G401 (cell line): ENCODE measurements at places on chromosomes 5 and 9. TPM values are rescaled to one million over a fixed set of nuclear protein-coding genes. Genes with fewer than 3 reads are reported as not detected.

The MYOT gene
- total RNA-seq, result not detected in 2 replicates

The FUT7 gene
- not detected in 2 replicates for total RNA-seq

- DNase-seq, result no peak
Measured at GRCh38 chr5:172303572-172304335, 20.2 kb upstream of the UBTD2 start.

- peak; percentile 34 for DNase-seq
Measured at GRCh38 chr5:151450605-151451004, 3.2 kb downstream of the SLC36A1 start.

GRCh38 chr5:111158105-111158744 is 66.0 kb upstream of the CAMK4 start:
- peak; percentile 92 for DNase-seq

- no peak for DNase-seq
Measured at GRCh38 chr5:79420248-79420647, 93.7 kb downstream of the HOMER1 start.

- DNase-seq, result no peak
Measured at GRCh38 chr5:39648848-39649227, 224.1 kb upstream of the DAB2 start.

DNA sequence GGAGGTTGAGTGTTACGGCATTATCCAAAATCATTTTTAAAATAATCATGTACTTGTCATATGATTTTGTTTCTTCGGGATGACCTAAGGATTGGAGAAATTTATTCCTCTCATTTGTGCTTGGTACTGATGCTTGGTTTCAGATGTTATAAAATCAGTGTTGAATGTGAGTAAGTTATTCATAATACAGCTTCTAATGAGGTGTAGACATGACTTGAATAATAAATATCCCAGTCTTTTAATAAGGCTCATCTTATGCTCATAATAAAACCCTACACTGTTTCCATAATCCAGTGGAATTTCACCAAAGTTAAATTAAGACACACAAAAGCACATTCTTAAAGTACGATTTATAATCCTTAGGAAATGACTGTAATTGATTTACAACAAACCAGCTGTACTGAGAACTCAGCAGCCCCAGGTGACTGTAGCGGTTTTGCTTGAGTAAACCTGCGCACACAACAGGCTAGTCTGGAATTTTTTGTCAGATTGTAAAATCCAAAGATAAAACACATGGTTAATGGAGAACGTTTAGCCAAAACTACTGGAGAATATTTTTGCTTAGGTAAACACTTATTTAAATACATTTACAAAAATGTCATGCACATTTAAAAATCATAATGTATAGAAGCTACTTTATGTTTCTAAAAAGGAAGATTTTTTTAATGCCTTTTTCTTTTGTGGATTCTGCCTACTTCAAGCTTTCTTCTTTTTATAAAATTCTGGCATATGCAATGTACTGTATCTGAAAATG is 609.8 kb upstream of the GRAMD2B start:
- no peak for DNase-seq

- no peak for DNase-seq
Measured at GRCh38 chr5:116763987-116764866, 189.6 kb upstream of the SEMA6A start.

GRCh38 chr9:130629443-130630070 is 34.8 kb upstream of the PRDM12 start:
- DNase-seq, result no peak
